Fibroblast of the conjunctiva (primary cell): ENCODE measurements at places on chromosomes 16 and 17.
A peak's percentile ranks its signal among the peaks of the same experiment; 100 is the strongest.

DNA sequence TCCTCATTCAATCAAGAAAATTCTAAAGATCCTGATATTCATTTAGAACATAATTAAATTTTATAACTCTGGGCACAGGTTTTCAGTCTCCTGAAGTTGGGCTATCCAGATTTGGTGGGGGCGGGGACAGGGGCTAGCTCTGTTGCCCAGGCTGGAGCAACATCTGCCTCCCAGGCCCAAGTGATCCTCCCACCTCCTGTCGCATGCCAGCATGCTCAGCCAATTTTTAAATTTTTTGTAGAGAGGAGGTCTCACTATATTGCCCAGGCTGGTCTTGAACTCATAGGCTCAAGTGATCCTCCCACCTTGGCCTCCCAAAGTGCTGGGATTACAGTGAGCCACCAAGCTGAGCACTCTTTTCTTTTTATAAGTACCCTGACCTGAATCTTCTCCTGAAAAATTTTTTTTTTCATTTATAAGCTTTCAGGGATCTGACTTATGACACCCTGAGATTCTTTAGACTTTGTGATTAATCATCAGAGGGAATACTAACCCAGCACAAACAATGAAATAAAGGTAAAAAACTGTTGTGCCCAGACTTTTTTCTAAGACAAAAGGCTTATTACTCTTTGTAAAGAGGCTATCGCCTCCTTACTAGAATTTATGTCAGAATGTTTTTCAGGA lies 62.6 kb downstream of the TUBD1 start:
- no peak for DNase-seq

- DNase-seq: no peak
Measured at GRCh38 chr17:50468304-50469207, at the start of gene CHAD. Gene CHAD, minus strand, starts transcription at chr17:50468880. Its CDS starts 67 bp downstream, at chr17:50468813.

DNA sequence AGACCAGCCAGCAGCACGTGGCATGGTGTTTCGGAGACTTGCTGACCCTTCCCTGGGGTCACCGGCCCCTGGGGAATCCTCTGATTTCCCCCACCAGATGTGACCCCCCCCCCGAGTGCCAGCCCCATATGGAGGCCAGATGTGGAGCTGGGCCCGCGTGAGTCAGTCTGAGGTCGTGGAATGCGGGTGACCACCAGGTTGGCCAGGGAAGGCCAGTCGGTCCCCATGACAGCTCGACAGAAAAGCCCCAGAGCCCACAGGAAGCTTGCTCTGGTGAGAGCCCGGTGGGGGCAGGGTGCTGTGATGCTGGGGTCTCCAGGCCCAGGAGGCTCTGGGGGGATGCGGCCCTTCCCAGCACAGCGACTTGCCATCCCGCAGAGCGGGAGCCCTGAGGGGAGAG lies 209.0 kb downstream of the NTN1 start:
- peak; percentile 47 for DNase-seq

GRCh38 chr16:87441886-87442580 lies 49.9 kb downstream of the MAP1LC3B start:
- no peak for DNase-seq

GRCh38 chr17:76027159-76027839 lies at the start of gene EVPL:
Gene EVPL, minus strand, starts transcription at chr17:76027306. Its CDS starts 108 bp downstream, at chr17:76027198.
- DNase-seq: no peak

DNA sequence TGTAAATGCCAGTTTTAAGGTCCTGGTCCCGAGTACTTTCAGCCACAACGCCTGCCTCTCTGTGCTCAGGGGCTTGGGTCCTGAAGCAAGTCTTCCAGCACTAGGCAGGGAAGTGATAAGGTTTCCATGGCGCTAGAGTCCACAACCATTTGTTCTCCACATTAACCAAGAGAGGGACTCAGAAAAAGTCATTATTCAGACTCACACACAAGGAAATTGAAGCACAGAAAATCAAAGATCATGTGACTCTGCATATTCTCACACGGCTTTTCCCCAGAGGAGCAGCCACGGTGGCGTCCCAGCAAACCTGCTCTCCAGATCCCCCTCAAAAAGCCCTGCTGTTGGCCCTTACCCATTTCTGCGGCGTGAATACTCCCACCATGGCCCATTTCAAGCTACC lies 9.7 kb downstream of the ENPP7 start:
- no peak for DNase-seq

DNA sequence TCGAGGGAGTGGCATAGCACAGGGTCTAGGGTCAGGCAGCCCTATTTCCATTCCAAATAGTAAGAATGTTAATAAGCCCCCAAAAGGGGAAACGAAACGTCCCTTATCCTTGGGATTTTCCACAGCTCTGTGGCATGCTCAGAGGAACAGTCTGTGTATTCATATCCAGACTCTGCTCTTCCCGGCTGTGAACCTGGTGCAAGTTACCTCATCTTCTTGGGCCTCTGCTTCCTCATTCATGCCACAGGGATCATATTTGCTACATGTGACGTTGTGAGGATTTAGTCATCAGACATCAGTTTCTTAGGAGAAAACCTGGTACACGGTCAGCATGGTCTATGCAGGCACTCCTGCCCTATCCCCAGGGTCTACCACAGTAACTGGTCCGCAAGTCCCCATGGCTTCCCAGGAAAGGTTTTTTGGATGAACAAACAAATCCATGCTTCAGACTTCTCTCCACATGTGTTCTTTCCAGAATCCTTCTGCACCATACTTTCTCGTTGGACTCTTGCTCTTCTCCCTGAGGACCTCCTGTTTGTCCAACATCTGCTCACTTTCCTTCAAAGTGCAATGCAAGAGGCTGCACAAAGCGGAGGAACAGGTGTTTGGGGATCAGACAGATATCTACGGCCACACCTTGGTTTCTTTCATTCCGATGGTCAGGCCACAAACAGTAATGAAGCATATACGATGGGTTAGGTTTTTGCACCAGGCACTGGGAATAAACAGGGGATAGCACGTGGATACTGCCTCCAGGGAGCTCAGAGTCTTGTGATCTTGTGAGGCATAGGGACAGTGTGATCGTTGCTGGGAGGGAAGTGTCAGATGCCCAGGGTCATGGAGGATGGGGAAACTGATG lies 17.7 kb downstream of the GLP2R start:
- DNase-seq: no peak

DNA sequence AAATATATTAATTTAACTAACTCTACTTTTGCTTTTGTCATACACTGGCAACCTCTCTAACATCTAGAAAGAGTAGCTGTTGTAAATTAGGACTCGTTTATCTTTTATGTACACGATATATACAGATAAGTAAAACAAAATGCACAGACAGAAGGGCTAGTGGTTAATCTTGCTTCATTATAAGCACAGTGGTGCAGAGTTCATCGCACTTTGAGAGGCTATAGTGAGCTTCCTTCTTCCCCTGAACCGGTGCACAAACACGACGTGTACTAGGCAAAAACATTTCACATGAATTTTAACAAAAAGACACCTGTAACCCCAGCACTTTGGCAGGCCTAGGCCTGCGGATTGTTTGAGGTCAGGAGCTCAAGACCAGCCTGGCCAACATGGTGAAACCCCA lies 10.4 kb upstream of the GOT2 start:
- no peak for DNase-seq

DNA sequence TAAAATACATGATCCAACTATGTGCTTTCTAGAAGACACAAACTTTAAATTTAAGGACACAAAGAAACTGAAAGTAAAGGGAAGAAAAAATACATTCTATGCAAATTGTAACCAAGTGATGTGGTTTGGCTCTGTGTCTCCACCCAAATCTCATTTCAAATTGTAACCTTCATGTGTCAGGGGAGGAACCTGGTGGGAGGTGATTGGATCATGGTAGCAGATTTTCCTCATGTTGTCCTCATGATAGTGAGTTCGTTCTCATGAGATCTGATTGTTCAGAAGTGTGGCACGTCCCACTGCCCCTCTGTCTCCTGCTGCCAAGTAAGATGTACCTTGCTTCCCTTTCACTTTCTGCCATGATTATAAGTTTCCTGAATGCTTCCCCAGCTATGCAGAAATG lies 15.0 kb downstream of the OR1A1 start:
- no peak for DNase-seq

- DNase-seq: no peak
Measured at GRCh38 chr17:4764595-4764994, 7.1 kb upstream of the TM4SF5 start.

DNA sequence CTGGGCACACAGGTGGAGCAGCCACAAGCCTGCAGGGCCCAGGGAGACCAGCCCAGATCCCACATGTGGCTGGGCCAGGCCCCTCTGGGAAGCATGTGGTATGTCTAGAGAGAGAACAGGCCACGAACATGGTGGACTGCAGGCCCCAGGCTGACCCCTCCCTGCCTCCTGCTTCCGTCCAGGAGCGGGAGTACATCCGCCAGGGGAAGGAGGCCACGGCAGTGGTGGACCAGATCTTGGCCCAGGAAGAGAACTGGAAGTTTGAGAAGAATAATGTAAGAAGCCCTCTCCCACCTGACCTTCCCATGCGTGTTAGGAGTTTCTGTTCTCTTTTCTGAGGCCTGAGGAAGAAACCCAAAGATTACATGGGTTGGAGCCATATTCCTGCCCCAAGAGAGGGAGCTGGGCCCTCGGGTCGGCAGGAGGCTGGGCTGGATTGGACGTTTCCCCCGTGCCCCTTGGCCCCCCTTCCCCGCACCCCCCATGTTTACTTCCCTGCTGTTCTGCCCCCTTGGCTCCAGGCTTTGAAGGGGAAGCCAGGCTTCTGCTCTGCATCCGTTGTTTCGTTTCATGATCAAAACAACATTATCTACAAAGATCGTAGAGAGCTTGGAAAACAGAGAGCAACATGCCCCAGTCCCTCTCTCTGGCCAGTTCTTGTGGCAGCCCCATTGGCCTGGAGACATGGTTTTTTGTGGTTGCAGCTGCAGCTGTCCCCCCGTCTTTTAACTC lies 5.7 kb upstream of the TCAP start:
- DNase-seq: no peak
